ENCODE measurements at places on chromosomes 6 and 20.

DNA sequence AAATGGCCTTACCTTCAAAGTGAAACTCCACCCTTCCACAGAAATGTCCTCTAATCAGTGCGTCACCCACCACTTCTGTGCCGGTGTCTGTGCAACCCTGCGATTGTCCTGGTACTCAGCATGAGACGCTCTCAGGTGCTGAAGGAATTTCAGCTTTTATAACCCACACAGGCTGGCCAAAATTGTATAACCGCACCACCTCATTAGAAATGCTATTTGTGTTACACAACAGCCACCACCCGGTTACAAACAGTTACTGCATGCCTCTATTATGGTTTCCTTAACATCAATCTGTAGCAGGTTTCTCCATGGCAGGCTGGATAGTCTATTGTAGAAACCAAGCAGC is 51.5 kb downstream of the SLC23A2 start:
- no peak for DNase-seq

GRCh38 chr6:100484474-100484873 is 19.8 kb upstream of the SIM1 start:
- DNase-seq = no peak

GRCh38 chr6:79782792-79783580 is 151.9 kb downstream of the SH3BGRL2 start:
- DNase-seq = no peak

DNA sequence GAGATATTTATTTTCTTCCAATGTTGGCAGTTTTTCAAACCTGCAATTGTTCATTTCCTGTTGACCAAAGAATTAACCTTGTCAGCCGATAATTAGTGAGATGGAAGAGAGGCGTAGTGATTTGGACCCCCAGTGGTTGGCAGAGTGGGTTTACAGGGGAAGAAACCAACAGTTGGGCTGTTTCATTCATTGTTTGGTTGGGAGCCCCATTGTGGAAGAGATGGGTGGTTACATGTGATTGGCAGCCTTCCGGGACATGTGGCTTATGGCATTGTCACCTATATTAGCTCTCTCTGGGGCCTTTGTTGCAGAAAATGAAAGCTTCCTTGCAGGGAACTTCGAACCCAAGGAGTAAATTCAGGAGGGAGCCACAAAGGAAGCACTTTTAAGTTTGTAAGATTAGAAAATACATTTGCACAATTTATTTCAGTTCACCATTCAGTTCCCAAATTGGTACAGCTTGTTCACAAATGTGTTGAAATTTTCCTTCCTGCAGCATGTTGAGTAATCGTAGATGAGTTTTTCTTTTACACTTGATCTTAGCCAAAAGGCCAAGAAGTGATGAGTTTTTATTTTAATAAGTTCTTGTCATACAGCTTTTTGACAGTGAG is 50.3 kb upstream of the CDKAL1 start:
- DNase-seq = no peak

GRCh38 chr6:133892813-133893691 is 4.1 kb downstream of the TCF21 start:
- DNase-seq = no peak

- DNase-seq = no peak
These were observed 20.1 kb downstream of the SRC start for GRCh38 chr20:37365760-37366638.

- no peak for DNase-seq
These were observed 85.0 kb upstream of the PMEPA1 start for GRCh38 chr20:57794600-57795341.

DNA sequence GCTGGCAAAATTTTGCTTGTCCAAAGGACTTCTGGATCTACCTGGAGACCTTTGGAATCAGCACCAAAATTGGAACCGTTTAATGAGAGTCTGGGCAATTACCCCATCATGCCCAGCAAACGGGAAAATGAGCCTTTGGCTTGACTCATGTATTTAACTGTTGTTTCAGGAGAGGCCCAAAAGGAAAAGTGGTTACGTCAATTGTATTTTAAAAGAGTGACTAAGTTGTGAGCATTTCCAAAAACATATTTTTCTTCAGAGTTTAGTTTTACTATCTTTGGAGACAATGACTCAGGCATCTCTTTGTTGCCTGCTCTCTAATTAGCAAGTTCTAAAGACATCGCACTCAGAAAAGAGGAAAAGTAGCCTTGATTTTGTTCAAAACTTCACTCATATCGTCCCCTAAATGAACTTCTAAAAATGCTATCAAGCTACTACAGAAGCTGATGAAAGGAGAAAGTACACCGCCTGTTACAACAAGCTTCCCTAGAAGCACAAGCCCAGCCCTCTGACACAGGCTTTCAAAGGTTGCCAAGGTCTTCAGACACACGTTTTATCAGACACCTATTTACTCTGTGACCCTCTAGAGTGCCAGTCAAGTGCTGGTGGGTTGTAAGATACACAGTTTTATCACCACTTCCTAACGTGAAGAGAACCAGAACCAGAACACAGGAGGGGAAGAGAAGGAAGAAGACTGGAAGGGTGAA is 146.2 kb downstream of the TBX18 start:
- no peak for DNase-seq

GRCh38 chr6:148736774-148737412 is 9.9 kb upstream of the UST start:
- DNase-seq = no peak

DNA sequence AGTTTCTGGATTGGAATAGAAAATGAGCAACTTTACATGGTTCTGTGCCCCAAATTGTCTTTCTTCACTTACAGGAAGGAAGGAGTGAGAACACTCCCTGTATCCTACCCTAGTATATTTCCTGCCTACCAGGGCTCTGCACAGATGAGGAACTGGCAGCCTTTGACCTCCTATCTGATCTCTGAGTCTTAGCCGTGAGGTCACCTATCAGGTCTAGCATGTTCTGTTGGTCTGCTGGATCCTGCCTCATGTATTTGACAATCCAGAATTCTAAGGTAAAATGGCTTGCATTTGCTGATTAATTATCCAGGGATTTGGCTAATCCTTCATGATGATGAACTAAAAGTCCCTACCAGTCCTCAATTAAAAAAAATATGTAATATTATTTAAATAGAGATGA is 35.0 kb upstream of the TRAM2 start:
- DNase-seq = no peak

- no peak for DNase-seq
These were observed 269.1 kb downstream of the PHF3 start for GRCh38 chr6:63904650-63905248.

GRCh38 chr20:34401741-34402455 is 38.8 kb downstream of the ITCH start:
- DNase-seq = no peak

DNA sequence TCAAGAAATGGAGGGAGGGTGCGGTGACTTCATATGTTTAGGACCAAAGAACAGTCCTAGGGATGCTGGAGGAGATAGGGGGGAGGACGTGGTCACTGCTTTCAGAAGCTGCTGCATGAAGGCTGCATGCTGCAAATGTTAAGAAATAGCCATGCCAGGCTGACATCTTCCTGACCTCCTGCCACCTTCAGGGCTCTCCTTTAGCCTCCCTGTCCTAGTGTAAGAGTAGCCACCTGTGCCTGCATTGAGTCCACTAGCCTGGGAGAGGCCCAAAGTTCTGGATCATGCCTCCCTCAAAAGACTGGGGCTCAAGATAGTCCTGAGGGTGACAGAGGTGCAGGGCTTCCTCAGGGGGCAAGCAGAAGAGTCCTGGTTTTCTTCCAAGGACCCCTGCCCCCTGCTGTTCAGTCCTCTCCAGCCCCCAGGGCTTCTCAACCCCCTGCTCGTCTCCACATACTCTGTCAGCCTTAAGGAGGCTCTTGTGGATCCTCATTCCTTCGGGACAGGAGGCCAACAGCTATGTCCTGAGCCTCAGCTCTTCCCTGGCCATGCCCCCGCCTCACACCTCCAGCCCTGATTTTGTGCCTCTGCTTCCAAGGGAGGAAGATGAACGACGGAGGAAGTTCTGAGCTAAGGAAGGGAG is 96.3 kb downstream of the MRPL14 start:
- no peak for DNase-seq

DNA sequence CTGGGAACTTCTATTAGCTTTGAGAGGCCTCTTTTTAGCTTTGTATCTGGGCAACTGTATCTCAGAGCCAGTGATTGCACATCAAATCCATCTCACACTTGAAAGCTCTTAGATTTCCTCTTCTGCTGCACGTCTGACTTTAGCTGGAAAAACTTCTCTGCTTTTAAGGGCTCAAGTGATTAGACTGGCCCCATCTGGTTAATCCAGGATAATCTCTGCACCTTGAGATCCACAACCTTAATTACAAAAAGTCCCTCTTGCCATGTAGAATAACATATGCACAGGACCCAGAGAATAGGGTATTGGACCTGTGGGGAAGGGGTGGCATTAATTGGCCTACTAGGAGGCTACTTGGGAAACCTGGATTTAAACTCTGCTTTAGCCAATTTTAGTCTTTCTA is 24.2 kb downstream of the KLHL31 start:
- DNase-seq = no peak

GRCh38 chr6:145863366-145863765 is 48.8 kb upstream of the FBXO30 start:
- DNase-seq = no peak

GRCh38 chr6:157982563-157983405 is 1.1 kb downstream of the SYNJ2 start:
- peak; percentile 57 for DNase-seq

- peak; percentile 82 for DNase-seq
These were observed 44.7 kb downstream of the NCOA3 start for GRCh38 chr20:47546184-47547033.

GRCh38 chr6:125944896-125945295 is 11.7 kb upstream of the HINT3 start:
- no peak for DNase-seq

GRCh38 chr20:17834804-17835203 is 133.8 kb downstream of the SNX5 start:
- no peak for DNase-seq

DNA sequence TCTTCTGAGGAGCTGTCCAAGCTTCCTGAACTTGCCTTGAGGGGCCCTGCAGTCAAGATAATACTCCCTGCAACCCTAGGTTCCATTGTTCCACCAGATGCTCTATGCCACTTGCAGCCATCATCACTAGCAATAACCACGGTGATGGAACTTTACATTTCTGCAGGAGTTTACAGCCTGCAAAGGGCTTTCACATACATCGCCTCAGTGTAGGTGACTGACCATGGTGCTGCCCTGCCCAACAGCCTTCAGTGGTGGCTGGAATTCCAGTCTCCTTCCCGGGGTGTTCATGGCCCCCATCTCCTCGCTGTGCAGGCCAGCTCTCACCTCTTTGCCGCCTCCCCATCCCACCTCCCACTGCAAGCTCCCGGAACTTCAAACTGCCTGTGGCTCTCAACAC is 225.5 kb upstream of the ECI2 start:
- no peak for DNase-seq

GRCh38 chr20:18635380-18635779 is 47.5 kb downstream of the DTD1 start:
- DNase-seq = no peak
